ENCODE measurements at places on chromosomes 2 and 18.

DNA sequence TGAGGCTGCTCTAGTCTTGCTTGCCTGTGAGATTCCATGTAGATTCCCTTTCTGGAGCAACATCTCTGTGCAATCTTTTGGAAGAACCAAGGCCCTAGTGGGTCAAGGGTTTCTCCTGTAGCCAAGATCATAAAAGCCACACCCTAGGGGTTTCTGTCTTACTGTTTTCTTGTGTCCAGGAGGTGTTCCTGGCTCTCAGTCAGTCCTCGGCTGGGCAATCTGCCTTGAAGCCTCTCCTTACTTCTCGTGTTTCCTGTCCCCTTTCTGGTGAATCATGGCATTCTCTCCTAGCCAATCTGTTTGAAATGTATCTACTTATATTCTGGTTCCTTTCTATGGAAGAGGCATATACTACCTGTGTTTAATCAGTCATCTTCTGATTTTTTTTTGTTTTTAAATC is 484.8 kb upstream of the UBE2E3 start:
- no peak for DNase-seq

DNA sequence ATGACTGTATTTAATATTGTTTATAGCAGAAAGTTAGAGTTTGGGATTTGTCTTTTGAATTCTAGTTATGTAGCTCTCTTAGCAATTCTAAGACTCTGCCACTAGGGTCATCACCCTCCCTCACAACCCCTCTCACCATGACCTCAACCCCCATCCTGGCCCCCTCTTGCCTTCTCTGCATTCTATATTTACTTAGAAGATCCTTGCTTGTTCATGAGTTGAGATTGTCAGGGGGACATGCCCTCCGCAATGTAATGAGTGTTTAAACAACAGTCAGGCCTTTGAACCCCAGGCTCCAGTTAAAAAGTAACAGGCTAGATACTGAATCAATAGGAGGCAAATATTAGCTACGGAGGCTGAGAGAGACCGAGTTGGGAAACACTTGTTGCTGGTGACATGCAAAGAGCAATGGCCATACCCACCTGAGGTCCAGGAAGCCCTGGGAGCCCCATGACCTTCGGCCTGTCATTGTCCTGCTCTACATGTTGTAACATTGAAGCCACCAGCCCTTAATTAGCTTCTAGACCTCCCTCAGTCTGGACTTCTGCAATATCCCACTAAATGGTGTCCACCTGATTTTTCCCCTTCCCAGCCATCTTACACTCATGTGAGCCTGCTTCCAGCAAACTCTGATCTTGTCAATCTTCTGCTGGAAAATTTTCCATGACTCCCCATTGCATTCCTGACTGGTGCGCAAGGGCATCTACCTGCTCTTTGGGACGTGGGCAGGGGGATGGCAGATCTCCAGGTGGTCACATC is 221.1 kb downstream of the ALPK2 start:
- no peak for DNase-seq

GRCh38 chr2:207944979-207945600 is 80.2 kb downstream of the PLEKHM3 start:
- no peak for DNase-seq

DNA sequence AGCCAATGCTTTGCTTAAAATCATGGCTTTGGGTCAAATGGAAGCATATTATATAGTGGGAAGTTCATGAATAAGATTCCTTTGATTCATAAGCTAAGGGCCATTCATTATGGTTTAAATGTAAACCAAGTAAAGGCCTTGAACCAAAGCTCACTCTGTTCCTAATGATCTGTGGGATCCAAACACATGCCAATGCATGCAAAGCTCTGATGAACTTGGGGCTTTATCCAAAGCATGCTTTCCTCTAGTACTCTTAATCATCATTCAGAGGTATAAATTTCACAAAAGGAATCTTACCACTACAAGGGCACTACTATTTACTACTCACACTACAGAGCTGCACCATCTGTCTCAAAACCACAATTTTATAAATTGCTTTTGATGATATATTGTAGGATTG is 102.8 kb upstream of the RBMS1 start:
- DNase-seq, result no peak

DNA sequence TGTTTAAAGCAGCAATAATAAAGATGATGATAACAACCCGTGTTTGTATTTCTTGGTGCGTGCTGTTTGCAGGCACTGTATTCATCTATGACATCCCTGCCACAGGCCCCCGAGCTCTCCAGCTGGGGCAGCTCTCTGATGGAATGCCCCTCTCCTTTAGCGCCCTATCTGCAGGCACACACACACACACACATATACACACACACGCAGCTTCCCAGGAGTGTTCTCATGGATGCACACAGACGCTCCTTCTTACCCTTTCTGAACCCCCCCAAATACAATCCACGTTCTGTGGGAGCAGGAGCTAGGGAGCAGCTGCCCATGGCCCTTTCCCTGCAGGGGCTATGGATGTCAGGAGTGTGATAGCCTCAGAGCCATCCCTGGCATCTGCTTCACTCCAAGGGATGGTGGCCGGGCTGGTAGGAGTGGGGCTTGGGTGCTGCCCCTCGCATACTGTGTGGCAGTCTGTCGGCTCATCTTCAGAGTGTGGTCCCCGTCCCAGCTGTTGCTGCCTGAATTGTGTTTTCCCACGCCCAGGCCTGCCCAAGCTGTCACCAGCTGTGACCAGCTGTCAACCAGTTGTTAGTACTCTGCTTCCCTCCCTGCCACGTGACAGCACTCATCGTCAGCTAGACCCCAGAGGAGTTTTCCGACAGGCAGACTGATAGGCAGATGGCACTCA is 50.8 kb upstream of the MYCN start:
- DNase-seq, result no peak

DNA sequence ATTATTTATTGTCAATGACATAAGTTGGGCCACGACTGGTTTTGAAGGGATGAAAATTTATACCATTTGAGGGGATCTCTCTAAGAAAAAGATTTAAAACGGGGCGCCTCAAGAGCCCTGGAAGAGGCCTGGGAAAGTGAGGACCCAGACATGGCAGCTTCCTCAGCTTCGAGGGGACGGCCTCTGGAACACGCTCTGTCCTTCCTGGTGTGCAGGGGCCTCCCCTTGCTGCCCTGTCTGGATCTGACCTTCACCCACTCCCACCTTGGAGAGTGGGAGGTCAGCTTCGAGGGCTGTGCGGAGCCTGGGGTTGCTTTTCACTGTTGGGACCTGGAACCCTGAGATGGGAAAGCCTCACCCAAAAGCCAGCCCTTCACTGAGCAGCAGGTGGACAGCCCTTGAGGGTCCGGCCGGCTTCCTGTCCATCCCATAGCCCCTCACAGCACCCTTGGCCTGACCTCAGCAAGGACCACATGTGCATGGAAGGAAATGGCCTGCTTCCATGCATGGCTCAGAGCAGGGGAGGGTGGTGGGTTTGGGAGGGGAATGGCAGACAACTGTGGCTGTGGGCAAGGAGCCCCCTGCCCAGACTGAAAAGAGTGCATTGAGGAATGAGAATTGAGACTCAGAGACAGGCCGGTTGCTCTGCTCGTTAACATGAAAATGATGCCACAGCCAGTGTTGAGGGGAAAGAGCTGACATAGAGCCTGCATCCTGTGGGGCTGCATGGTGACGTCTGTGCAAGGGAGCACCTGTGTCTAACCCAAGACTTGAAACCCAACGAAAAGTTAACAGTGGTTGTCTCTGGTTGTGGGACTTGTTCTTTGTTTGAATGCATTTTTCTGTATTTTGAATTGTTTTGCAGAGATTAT is 16.3 kb downstream of the FBLN7 start:
- no peak for DNase-seq

DNA sequence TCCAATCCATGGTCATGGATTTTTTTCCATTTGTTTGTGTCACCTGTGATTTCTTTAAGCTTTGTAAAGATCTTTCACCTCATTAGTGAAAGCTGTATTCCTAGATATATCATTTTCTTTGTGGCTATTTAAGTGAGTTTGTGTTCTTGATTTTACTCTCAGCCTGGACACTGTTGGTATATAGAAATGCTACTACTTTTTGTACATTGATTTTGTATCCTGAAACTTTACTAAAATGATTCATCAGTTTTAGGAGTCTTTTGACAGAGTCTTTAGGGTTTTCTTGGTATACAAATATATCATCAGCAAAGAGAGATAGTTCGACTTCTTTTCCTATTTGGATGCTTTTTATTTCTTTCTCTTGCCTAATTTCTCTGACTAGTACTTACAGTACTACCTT is 12.3 kb downstream of the GKN2 start:
- DNase-seq, result no peak

DNA sequence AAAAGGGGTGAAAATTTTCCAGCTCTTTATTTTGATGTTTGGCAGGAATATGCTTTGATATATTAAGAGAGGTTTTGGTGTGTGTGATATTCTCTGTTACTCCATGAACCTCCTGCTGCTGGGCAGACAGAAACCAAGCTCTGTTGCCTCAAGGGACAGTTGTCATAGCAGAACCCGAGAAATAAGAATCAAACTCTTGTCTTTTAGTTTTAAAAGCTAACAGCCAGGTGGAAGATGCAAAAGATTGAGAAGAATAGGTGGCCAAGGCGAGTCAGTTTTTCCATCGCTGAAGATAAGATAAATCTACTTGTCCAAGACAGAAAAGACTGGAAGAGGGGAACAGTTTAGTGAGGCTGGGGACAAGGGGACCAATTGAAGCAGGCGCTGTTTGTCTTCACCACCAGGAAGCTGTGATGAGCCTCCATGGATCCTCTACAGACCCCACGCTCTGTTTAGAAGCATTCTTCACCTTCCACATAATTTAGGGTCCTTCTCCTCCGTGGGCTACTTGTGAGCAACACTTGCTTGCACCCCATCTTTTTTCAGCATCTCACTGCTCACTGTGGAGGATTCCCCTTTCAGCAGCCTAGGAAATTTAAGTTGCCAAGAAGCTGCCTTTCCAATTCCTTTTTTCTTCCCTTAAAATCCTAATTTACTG is 23.9 kb downstream of the PMAIP1 start:
- DNase-seq, result no peak

GRCh38 chr18:11004294-11004693 is 145.1 kb downstream of the PIEZO2 start:
- DNase-seq, result no peak

- no peak for DNase-seq
Observed at GRCh38 chr2:128520791-128521190, 202.1 kb upstream of the HS6ST1 start.

GRCh38 chr2:233513953-233514655 is 52.5 kb downstream of the USP40 start:
- no peak for DNase-seq

- no peak for DNase-seq
Observed at GRCh38 chr2:234300932-234301823, 195.7 kb downstream of the ARL4C start.

DNA sequence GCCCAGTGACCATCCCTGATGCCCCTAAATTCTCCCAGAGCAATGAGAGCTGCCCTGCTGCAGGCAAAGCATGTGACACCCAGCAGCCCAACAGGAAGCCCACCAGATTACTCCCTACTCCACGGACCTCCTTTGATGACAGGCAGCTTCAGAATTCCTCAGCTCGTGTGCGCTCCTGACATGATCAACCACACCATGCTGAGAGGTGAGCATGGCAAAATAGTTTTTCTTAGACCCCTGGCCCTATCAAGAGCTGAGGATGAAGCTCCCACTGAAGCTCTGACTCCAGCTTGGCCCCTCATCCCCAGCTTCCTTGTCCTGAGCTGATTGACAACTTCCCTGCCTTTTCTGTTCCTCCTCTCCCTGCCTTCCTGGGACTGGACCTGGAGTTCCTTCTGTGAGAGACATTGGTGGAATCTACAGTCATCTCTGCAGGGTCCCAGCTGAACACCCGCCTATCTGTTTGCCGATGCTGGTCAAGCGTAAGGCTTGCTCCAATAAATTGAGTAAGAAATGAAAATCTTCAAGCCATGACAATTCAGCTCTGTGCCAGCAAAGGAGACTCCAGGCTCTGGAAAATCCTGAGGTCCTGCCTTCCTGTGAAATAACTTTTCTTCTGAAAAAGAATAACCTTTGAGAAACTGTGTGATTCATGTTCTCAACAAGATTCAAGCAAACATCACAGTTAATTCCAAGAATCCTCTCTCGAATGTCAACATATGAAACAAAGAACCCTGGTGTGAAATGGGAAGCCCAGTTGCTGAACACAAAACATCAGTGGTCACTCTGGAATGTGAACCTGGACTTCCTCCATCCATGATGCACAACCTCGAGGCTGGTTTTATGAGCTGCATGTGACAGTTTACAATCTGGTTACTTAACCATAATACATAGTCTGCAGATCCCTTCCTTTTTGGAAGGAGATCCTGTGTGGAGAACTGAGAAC is 201.1 kb downstream of the SPP2 start:
- no peak for DNase-seq

DNA sequence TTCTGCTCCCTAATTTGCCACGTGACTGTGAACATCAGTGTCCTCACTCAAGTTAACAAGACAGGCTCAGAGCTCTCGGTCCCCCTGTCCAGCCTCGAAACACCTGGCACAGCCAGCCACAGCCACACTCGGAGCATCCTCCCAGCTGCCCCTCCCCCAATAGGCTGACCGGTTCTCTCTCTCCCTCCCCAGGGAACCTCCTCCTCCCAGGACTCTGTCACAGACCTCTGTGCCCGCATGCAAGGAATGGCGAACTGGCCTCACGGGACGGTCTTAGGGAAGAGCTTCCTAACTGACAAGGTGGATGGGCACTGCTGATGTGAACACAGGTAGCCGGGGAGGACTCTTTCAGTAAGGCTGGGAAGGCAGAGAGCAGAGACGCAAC is 18.8 kb downstream of the CYP26B1 start:
- no peak for DNase-seq

DNA sequence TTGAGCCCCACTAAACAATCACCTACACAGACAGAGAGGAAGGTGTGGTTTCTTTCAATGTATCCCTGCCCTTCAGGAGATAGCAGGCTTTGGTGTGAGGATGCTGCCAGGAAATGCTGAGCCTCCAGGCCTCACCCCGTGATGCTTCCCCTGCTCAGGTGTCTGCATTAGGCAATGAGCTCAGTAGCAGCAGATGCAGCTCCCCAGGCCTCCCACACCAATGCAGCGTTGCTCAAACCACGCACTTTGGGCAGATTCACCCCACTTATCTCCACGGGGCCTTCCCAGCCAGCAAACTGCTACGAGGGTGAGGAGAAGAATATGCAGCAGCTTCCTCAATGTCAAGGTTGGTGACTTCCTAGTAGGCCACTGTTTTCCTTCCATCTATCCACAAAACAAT is 229.3 kb upstream of the PXDN start:
- no peak for DNase-seq

DNA sequence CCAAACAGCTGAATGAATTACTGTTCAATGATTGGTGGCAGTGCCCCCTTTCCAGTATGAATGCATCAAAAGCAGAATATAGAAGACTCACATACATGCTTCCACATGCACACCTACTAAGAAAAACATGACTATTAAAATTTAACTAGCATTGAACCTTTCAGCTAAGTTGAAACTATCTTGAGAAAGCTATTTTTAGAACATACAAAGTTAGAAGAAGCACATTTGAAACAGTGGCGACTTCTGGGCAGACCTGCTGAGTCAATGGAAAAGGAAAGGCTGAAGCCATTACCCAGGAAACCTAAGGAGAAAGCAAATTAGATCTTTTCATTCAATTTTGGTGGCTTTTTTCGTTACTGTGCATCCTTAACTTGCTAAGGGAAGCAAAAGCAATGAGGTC is 55.9 kb downstream of the PLA2R1 start:
- DNase-seq, result no peak

- no peak for DNase-seq
Observed at GRCh38 chr18:8381821-8382459, 227.3 kb upstream of the RAB12 start.

All from SK-N-MC (cell line).